ENCODE measurements at places on chromosomes 4 and X.

DNA sequence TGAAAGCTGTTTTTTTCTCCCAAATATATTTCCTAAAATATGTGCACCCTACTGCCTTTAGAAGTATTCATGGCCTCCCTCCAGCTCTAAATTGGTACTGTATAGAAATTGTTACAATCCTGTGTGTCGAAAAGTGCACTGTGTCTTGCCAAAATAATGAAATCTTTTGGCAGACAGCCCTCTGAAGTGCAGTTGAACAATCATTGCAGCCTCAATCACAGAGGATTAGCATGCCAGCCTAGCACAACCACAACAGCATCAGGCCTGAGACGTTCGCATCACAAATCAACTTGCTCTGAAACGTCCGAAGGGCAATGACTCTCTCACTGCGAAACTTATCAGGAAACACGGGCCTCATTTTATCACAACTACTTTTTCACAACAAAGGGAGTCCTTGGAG is 99.0 kb downstream of the ANOS1 start:
- DNase-seq = no peak

GRCh38 chrX:50002067-50002714 is 79.8 kb downstream of the CLCN5 start:
- DNase-seq = no peak

- no peak for DNase-seq
Measured at GRCh38 chr4:88195328-88196012, 37.0 kb upstream of the ABCG2 start.

GRCh38 chr4:23438764-23439163 is 451.1 kb downstream of the PPARGC1A start:
- no peak for DNase-seq

- no peak for DNase-seq
Measured at GRCh38 chrX:45596188-45596808, 395.6 kb upstream of the DIPK2B start.

- DNase-seq = no peak
Measured at GRCh38 chrX:17585006-17585405, 152.3 kb upstream of the SCML1 start.

DNA sequence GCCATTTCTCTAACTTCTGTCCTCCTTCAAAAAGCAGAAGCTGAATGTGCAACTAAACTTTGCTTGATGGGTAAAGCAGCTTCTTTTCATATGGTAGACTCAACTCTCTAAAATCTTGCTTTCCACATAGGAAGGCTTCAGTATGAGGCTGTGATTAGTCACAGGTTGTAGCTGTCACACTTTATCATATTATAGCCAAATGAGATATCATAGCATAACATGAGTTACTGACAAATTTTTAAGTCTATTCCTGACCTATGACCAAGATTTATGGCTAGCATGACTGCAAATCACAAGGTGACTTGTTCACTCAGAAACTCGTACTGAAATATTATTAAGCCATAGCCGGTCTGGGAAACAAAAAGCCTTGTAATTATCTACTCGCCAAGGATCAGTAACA is 998.6 kb downstream of the RPA4 start:
- DNase-seq = no peak

GRCh38 chr4:168273838-168274237 is 44.7 kb downstream of the DDX60 start:
- DNase-seq = no peak

DNA sequence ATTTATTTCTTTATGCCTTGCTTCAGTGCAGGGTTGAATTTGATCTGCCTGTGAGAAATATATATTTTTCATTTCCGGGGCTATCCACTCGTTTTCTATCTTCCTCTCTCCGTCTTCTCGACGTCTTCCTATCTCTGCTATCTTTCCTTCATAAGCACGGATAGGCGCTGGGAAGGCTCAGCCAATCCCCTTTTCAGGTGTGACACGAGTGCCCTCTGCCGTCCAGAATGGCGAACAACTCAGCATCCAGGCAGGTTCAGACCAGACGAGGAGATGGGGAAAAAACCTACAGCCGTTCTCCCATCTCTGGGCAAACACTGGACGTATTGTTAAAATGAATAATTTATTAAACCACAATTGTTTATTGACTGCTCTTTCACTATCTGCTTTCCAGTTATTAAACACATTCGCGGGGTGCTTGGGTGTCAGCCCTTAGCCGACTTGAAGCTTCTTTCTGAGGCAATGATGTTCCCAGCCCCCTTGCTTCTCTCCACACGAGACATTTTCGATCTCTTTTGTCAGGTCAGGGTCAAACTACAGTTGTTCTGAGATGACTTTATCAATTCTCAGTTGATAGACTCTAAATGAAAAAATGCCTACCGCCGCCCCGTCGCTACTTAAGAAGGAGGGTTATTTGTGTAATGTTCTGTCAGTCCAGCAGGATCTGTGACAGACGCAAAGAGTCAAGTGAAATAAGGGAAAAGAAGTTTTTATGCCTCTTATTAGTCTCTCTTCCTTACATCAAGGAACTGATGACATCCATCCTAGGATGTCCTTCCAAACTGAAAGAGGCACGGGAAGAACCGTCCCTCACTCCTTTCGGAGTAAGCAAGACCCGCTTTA is 96.3 kb upstream of the NOCT start:
- no peak for DNase-seq

DNA sequence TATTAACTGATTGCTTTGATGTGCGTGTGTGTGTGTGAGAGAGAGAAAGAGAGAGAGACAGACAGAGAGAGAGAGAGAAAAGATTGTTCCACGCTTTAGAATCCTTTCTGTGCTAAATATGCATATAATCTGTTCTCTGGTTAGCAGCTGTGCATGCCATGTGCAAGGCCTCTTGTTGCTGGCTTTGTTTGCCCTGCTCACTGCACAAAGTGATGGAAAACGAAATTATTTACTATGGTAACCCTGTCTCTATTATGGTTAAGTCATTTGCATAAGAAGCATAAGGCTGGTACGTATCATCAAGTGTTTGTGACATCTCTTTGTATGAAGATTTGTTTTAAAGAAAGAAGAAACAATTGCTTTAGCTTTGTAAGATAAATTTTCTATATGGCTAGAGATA is 190.2 kb upstream of the POF1B start:
- DNase-seq = no peak

GRCh38 chr4:124591637-124592036 is 120.9 kb downstream of the ANKRD50 start:
- DNase-seq = no peak

GRCh38 chr4:81314897-81315470 is 100.0 kb upstream of the PRKG2 start:
- DNase-seq = no peak

GRCh38 chr4:145387079-145387478 is 94.6 kb upstream of the SMAD1 start:
- no peak for DNase-seq

- DNase-seq = no peak
Measured at GRCh38 chr4:171621646-171622045, 191.6 kb upstream of the GALNTL6 start.

DNA sequence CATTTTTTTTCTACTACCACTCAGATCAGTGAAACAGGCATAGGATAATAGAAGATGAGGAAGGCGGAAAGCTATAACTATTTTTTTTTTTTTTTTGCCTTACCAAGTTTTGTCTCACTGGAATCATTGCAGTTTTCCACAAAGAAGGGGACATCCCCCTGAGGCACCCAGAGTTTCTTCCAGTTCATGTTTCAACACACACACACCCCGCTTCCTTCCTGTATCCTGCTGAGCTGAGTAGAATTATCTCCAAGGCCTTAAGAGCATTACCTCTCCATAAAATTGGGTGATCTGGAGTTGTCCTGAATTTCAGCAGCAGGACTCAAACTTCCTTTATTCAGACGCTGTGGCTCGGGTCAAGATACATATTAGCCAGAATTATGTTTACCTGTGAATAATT is 111.9 kb downstream of the PALLD start:
- no peak for DNase-seq

DNA sequence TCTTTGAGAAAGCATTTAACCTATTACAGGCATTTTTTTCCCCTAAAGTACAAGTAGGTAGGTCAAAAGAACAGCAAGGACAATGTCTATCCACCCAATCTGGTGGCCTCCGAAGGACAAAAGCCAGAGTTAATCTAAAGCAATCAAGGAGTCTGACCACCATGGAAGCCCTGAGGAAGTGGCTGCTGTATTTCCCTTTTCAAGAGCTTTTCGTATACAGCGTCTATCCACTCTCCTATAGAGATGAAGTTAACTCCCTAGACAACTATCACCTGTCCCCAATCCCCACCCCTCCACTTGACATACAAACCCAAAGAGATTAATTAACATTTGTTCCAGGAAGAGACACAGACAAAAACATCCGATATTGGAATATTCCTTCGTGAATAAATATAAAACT is 85.5 kb downstream of the SNCA start:
- no peak for DNase-seq

GRCh38 chrX:153812220-153812619 is 17.8 kb downstream of the SSR4 start:
- no peak for DNase-seq

DNA sequence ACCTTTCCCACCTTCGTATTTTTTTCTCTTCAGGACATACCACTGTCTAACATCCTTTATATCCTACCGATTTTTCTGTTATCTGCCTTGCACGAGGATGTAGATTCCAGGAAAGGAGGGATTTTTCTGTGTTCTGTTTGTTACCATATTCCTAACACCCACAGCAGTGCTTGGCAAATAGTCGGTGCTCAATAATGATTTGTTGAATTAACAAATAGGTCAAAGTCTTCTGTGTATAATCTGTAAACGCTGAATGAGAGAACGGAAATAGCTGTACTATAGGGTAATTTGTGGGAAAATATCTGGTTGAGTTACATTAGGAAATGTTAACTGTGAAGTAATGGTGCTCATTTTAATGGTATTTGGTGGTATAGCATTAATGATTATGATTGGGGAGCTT is 81.5 kb downstream of the TMEM156 start:
- no peak for DNase-seq

DNA sequence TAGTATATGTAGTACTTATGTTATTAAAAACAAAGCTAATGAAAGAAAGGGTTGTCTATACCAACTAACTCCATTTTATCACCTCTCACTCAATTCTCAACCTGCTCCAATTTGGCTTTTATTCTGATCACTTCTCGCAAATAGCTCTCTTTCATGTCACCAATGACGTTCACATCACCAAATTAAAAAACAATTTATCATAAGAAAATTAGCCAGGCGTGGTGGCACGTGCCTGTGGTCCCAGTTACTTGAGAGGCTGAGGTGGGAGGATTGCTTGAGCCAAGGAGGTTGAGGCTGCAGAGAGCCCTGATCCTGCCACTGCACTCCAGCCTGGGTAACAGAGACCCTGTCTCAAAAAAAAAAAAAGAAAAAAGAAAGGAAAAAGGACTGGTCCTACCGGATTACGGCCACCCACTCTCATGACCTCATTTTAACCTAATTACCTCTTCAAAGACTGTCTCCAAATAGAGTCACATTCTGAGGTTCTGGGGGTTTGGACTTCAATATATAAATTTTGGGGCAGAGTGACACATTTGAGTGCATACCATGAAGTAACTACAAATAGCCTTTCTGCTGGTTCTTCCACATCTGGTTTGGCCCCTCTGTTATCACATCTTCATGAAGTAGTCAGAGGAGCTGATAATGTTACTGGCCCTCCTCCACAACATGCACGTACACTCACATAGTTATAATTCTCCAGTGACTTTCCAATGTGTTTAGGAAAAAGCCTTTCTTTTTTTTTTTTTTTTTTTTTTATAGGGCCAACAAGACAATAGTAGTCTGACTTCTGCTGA is 15.8 kb upstream of the RBMX start:
- DNase-seq = no peak

DNA sequence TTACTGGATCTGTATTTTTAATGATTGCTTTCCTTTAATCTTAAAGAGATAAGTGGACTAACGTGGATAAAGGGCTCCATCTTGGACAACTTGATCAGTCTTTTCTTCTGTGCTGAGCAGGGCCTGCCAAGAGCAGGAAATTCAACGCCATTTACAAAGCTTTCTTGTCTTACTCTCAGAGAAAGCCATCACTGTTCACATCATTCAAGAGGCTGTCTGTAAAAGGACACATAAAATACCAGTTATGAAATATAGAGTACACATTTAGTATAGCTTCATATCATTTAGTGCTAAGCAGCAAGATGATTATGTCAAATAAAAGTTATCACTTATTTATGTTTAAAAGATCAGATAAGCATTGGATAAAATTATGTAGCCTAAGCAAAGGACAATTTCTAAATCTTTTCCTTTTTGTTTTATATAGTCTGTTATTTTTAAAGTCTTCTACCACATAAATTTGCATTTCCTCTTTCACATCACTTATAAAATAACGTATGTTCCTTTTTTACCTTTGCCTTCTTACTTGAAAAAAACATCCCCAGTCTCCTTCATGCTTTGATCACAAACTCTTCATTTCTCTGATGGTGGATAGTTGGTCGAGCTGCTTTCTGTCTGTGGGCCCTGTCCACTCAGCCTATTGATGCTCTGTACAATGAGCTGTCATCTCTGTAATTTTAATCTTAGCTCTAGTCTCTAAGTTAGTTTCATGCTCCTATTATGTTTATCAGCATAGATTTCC is 2.1 kb upstream of the CCNG2 start:
- no peak for DNase-seq

DNA sequence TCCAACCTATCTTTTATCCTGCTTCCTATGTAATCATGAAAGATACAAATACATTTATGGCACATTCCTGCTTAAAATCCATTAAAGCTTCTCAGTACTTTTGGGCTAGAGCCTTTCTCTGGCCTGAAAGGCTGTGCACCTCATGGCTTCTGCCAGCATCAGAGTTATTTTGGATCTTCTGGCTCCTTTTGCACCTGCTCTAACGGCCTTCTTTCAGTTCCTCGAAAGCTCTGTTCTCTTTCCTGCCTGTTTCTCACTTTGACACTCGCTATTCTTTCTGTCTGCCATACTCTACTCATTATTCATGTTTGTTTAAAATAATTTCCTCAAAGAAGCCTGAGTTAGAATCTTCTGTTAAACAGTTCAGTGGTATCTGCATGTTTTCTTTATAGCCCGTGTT is 86.0 kb downstream of the LRP2BP start:
- no peak for DNase-seq

GRCh38 chrX:6383917-6384316 is 151.0 kb downstream of the VCX3A start:
- DNase-seq = no peak

DNA sequence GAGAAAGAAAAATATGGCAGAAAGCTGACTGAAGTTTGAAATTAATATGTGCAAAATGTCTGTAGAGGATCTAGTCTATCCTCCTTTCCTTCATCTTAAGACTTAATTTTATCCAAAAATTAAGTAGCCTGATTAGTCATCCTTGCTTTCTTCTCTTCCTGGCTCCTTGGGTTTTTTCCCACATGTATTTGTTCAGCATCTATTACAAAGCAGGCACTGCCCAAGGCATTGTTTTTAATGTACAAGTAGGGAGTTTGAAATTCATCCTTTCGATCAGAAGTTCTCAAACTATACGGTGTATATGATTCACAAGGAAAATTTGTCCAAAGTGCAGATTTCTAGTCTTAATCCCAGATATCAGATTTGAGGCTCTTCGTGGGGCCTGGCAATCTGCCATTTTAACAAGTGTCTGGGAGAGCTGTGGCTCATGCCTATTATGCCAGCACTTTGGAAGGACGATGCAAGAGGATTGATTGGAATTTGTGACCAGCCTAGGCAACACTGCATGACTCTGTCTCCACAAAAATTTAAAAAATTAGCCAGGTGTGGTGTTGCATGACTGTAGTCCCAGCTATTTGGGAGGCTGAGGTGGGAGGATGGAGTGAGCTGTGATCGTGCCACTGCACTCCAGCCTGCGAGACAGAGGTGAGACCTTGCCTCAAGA is 19.4 kb upstream of the YTHDC1 start:
- no peak for DNase-seq
